ENCODE measurements at places on chromosomes 7 and 10.

- DNase-seq: no peak
These were observed 17.6 kb downstream of the GLI3 start for GRCh38 chr7:42219447-42219846.

- DNase-seq: no peak
These were observed 59.9 kb upstream of the INSIG1 start for GRCh38 chr7:155237730-155238129.

- DNase-seq: no peak
These were observed 48.8 kb upstream of the CARD11 start for GRCh38 chr7:3092468-3092867.

- no peak for DNase-seq
These were observed 130.5 kb upstream of the C1QL3 start for GRCh38 chr10:16652154-16652553.

- DNase-seq: no peak
These were observed 228.3 kb downstream of the ADARB2 start for GRCh38 chr10:1509011-1509530.

- no peak for DNase-seq
These were observed 39.1 kb downstream of the SGCE start for GRCh38 chr7:94616855-94617254.

- no peak for DNase-seq
These were observed 3.9 kb upstream of the CUX1 start for GRCh38 chr7:101813402-101814019.

GRCh38 chr7:35185908-35186731 lies 67.8 kb downstream of the TBX20 start:
- no peak for DNase-seq

DNA sequence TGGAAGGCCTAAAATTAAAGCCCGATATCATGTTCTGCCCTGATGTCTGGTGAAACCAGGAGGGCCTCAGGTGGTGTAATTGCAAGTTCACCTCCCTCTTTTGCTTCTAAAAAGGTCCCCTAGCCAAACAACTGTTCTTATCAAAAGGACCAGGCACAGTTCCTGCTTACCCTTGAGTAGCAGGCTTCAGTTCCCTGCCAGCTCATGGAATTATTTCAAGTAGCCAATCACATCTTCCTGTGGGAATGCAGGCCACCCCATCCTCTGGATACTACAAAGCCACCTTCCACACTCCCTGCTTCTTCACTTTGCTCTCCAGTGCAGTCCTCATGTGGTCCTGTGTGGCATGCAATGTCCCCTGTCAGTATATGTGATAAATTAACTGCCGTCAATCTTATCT lies 97.7 kb upstream of the GALNT17 start:
- DNase-seq: no peak

DNA sequence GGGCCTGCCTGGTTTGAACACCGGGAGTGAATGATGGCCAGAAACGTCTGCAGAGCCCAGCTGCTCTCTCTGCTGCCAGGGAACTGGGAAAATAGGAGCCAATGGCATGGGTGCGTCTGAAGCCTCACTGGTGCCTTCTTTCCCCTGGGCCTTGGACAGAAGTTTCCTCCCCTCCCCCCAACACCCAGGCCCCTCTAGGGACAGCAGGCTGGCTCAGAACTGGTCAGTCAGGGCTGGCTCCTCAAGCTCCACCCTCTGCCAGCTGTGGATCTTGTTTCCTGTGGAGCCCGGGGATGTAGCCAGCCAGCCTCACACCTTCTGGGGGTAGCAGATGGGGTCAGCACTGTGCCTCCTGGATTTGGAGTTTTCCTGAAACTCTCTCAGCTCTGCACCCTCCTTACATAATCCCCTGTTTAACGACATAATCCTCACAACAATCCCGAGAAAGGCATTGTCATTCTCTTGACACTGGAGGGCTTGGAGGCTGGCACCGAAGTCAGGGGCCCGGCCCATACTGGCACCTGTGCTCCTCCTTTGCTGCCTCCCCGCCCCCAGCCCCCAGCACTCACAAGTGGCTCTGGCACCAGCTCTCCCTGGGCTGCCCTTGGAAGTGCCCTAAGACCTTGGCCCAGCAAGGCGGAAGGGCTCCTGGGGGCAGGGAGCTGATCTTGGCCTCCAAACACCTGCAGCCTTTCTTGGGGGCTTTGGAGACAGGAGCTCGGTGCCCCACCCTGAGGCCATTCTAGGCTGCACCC lies 5.7 kb downstream of the LDB3 start:
- DNase-seq: no peak

GRCh38 chr7:29619848-29620555 lies 56.4 kb downstream of the PRR15 start:
- DNase-seq: no peak

GRCh38 chr7:81583882-81584533 lies 185.8 kb downstream of the HGF start:
- DNase-seq: no peak

DNA sequence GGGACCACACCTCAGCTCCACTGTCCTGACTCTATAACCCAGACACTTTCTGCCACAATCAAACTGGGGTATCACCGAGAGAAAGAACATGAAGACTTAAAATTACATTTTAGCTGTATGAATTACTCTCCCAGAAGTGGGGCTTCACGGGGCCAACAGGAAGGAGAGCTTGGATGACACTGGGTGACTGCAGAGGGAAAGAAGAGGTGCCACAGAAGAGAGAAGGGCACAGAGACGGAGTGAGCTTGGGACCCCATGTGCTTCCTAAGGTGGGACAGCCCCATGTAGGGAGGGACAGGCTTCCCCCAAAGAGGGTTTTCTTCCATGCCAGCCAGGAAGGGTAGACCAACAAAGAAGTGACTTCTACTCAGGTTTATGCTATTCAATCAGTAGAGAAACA lies 162.0 kb upstream of the RHEB start:
- DNase-seq: no peak

DNA sequence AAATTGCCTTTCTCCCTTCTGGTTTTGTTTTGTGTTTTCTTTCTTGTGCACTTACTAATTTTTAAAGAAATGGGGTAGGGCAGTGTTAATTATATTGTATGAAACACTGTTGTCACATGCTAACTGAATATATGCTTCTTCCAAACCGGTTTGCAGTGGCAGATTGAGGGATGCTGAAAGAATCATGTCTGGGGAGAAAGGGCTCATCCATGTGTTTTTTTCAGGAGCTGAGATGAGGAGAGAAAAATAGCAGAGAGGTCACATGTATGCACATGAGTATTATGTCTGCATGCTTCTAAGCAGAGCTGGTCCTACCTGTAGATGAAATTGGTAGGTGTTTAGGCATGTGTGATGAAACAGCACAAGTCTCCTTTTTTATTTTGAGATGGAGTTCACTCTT lies 17.0 kb downstream of the SORCS3 start:
- no peak for DNase-seq

GRCh38 chr10:13352519-13352918 lies 4.4 kb upstream of the SEPHS1 start:
- DNase-seq: no peak

- DNase-seq: no peak
These were observed 2.3 kb downstream of the GRM8 start for GRCh38 chr7:127250312-127251035.

DNA sequence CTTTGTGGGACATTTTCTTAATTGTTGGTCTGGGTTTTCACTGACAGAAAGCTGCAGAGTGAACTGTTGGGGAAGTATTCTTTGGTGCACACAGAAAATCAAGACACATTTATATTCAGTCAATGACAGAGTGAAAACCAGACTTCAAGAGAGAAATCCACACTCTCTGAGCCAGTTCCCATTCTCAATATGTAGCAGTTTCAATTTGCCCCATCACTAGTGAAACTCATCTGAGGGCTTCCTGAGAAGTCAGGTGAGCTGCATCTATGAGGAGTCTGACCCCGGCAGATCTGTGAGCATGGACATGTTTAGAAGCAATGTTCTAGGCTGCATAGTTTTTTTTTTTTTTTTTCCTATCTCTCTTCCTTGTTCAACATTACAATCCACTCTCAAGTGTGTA lies 163.7 kb upstream of the AHR start:
- no peak for DNase-seq

- no peak for DNase-seq
These were observed at the start of gene WIPF3 for GRCh38 chr7:29806208-29806994. Gene WIPF3, plus strand, starts transcription at chr7:29806508. Its CDS starts 28,217 bp downstream, at chr7:29834725.

DNA sequence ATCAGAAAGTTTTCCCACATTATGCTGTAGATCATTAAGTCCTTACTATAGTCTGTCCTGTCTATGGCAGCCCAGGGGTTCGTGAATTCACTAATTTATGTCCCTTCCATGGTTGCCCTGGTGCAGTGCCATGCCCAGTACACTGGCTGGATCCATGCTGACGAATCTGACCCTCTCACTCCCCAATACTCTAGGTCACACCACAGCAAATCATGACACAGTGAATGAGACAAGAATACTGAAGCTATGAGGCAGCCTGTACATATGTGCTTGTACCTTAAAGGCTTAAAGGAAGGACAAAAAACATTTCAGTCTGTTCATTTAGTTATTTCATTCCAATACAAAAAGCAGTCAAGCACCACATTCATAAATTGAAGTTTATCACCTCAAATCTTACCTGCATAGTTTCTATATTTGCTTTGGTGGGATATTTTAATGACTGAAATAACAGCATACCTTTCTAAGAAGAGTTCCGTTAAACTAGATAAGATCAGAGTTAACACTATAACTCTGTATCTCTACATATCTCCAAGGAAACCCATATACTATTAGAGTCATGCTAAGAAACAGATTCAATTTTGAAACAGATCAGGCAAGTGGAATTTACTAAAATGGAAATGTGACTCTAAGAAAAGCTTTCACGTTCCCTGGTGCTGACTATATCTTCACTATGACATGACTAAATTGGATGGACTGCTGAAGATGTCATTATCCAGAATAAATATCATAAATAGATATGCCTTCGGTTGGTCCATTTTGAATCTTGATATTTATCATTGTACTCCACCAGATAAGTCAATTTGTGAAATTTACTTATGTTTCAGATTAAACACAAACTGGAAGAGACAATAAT lies 36.7 kb downstream of the OSBPL3 start:
- no peak for DNase-seq

- no peak for DNase-seq
These were observed 9.5 kb upstream of the LMTK2 start for GRCh38 chr7:98097042-98097645.

DNA sequence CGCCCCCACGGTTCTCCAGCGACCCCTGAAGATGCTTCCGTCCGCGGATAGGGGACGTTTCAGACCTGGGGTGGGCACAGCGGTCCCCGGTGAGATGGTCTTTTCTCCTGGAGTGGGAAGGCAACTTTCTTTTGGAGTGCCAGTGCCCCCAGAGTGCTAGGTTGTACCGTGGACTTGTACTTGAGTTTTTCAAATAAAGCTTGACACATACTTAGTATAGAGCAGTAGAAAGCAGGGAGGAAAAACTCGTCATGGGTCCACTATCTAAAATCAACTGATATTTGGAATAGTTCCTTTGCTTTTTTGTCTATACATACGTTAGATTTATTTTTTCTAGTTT lies 28.4 kb downstream of the RBM20 start:
- no peak for DNase-seq

DNA sequence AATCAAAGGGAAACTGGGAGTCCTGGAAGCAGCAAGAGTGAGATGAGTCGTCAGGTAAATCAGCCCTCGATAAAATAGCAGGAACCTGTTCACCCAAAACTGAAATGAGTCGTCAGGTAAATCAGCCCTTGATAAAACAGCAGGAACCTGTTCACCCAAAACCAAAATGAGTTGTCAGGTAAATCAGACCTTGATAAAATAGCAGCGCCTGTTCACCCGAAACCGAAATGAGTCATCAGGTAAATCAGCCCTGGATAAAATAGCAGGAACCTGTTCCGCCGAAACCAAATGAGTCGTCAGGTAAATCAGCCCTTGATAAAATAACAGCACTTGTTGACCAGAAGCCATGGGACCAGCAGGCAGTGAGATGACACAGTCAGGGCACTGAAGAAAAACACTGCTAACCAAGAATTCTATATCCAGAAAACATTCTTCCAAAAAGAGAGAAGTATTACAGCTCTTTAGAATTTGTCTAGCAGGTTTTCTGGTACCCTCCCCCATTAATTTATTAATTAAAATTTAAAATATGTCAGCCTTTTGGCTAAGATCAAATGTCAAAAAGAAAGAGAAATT lies 3.4 kb upstream of the CYP2E1 start:
- no peak for DNase-seq

DNA sequence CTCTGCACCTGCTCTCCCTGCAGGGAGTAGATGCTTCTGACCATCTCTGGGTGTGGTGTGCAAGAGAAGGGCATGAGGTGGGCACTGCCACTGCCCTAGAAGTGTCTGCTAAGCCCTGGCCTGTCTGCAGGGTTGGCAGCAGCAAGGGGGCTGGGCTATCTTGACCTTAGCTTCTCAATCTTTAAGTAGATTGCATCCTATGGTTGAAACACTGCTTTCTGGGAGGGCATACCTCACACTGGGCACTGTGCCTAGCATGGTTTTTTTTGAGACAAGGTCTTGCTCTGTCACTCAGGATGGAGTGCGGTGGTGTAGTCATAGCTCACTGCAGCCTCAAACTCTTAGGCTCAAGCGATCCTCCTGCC lies 54.9 kb downstream of the CLIP2 start:
- no peak for DNase-seq

- DNase-seq: no peak
These were observed 39.1 kb upstream of the GNAI1 start for GRCh38 chr7:80095545-80095944.

- no peak for DNase-seq
These were observed 2.8 kb downstream of the SP8 start for GRCh38 chr7:20783700-20784387.

DNA sequence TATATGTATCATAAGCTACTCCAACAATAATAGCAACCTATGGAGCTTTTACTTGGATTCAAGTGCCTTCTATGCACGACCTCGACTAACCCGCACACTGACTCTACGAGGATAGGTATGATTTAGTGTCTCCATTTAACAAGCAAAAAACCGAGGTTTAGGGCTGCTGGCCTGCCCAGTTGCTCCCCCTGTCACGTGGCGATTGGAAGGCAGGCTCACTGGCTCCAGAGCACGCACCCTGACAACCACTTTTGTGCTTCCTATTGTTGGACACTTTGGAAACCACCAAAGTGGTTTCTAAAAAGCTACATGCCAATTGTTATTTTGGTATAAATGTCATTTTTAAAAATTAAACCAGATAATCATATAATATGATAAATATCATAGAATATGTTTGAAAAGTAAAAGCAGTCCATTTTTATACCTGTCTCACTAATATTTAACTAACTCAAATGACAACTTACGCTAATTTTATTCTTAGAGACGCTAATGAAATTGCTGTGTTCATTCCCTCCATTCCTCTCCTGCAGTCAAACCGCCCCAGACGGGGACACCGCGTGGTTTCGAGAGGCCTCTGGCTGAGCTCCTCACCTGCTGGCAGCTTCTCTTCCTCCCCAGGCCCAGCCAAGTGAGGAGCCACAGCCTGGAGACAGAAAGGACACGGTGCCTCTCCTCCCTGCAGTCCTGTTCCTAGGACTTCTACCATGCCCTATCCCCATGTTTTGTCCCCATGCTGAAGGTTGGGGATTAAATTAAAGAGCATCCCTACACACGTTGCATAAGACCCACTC lies 22.2 kb upstream of the RHEB start:
- DNase-seq: no peak

GRCh38 chr10:108454793-108455192 lies 1290.3 kb upstream of the SORCS1 start:
- DNase-seq: no peak
